ENCODE measurements at places on chromosomes 7 and 10.

GRCh38 chr10:132994185-132994796 lies 51.9 kb upstream of the CFAP46 start:
- no peak for DNase-seq

- DNase-seq: no peak
These were observed 81.1 kb upstream of the STEAP1B start for GRCh38 chr7:22581099-22581498.

GRCh38 chr10:35424680-35425285 lies 88.5 kb downstream of the CCNY start:
- no peak for DNase-seq

DNA sequence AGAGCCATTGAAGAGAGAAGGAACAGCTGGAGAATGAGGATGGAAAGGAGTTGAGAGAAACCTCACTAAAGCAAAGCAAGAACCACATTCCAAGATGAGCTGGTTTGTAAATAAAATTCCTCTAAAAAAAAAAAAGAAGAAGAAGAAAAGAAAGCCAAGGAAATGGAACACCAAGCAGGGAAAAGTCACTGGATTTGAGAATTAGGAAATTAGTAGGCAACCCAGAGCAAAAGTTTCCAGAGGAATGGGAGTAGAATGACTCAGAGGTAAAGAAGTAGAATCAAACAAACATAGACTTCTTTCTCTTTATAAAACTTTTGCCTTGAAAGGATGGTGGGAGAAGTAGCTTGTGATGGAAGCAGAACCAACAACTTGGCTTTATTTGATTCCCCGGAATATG lies 3.9 kb downstream of the CH25H start:
- no peak for DNase-seq

DNA sequence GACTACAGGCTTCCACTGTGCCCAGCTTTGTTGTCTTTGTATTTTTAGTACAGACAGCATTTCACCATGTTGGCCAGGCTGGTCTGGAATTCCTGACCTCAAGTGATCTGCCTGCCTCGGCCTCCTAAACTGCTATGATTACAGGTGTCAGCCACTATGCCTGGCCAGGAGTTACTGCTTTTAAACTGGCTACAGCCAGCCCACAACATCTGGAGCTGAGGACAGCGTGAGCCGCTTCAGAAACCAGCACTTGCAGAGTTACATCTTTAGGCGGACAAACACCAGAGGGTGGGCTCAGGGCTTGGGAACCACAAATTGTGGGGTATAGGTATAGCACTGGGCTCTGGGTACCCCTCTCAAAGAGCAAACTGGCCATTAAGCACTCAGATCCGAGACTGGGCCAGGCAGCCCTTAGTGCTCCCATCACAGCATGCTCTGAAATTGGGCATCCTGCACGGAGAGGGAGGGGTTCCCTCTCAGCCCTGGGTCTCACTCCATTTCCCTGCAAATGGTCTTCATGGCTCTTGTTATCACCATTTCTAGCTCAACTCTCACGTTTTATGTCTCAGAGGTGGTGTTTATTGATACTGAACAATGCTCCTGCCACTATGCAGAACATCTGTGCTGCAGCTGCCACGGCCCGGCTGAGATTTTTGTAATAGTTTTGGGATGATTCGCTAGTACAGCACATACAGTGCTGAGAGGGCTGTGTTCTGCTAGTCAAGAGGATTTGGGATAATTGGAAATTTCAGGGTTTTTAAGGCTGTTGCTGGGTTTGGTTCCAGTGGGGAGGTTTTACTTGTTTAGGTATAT lies 146.4 kb upstream of the LYZL2 start:
- no peak for DNase-seq

- no peak for DNase-seq
These were observed 12.7 kb upstream of the DNAJB12 start for GRCh38 chr10:72367301-72367960.

DNA sequence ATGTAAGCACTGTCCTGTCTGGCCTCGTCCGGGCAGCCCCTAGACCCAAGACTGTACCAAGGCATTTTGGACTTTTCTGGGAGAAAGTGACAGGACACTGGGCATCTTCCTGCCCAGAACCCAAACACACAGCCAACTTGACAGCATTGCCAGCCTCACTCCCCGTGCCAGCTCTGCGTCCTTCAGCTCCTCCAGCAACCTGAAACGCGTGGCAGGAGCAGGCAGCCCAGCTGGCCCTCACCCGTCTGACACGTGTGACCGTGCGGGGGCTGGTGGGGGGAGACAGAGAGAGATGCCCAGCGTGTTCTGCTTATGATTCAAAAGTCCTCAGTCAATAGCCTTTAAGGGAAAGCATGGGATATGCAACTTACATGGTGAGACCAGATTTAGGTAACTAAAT lies 50.3 kb upstream of the SLC29A3 start:
- no peak for DNase-seq

GRCh38 chr7:80070391-80070790 lies 64.2 kb upstream of the GNAI1 start:
- no peak for DNase-seq

- DNase-seq: no peak
These were observed 81.9 kb upstream of the C1GALT1 start for GRCh38 chr7:7100432-7100849.

DNA sequence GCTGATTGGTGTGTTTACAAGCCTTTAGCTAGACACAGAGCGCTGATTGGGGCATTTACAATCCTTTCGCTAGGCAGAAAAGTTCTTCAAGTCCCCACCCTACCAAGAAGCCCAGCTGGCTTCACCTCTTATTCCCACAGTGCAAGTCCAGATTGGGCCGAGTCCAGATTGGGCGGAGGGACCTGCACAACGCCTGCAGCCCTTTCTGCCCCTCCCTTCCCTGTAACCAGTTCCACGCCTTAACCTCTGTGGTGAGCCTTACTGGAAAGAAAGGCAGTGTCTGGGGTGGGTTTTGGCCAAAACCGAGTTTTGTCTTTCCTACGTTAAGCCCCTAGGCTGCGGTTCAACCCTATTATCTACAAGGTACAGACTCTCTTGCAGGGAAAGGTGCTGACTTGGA lies 268.7 kb downstream of the ZEB1 start:
- no peak for DNase-seq

DNA sequence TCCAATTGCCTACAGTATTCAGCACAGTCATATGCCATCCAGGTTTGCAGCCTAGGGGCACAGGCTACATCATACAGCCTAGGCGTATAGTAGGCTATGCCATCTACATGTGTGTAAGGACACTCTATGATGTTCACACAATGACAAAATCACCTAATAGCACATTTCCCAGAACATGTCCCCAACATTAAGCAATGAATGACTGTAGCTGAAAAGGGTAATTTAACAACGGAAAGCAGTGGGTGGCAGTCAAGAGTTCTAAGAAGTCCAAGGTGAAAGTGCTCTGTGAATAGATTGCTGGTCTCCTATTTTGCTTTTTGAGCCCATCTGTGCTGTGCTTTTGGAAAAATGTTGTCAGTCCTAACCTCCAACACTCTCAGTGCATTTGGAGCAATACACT lies 162.6 kb downstream of the KLF6 start:
- no peak for DNase-seq

- no peak for DNase-seq
These were observed 118.9 kb downstream of the CDK14 start for GRCh38 chr7:90715067-90715466.

- DNase-seq: no peak
These were observed 354.5 kb upstream of the ZMIZ1 start for GRCh38 chr10:78714225-78714624.

- no peak for DNase-seq
These were observed 20.7 kb upstream of the TSPAN13 start for GRCh38 chr7:16732828-16733227.

DNA sequence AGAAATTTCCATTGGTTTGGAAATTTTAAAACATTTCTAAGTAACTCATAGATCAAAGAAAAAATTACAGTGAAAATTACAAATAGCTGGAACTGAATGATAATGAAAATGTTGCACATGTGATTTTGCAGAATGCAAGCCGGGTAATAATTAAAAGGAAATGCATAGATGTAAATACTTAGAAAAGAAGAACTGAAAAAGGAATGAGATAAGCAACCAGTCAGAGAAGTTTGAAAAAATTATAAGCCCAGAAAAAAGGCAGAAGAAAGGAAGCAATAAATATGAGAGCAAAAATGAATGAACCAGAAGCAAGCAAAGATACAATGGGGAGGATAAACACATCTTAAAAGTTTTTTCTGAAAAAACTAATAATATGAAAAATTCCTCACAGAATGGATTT lies 3.2 kb upstream of the TMEM273 start:
- no peak for DNase-seq

DNA sequence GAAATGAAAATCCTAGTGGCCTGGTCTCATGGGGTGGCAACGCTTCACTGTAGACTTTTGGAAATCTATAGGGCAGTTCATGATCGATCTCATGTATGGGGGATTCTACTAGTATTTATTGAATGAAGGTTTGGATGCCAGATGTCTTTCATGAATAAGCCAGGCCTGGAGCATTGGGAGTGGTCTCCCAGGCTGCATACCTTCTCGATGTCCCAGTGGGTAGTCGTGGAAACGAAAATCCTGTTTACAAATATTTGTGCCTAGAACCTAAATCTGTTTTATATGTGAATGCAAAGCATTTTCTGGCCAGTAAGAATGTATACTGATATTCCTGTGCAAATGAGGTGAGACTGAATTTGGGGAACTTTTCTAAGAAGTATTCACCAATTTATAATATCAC lies 105.0 kb upstream of the C1QL3 start:
- DNase-seq: no peak

DNA sequence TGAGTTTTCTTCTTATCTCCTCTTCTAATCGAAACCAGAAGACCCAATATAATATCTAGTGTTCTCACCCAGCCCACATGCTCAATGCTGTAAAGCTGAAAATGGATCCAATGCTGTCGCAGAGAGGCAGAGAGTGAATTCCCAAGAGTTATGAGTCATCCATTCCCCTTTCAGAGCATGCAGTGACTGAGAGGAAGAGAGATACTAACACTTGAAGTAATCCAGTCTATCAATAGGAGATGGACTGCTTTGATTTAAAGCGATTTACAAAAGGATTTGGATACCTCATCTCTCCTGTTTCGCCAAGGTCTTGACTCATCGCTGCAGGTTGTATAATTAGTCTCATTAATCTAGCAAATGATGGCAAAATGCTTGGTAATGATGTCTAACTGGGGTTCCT lies 41.5 kb upstream of the PRKCQ start:
- no peak for DNase-seq

GRCh38 chr7:80348223-80348622 lies 163.6 kb downstream of the GNAT3 start:
- no peak for DNase-seq

GRCh38 chr7:123070702-123071286 lies 75.3 kb upstream of the TAS2R16 start:
- no peak for DNase-seq

GRCh38 chr7:150408393-150409299 lies 29.5 kb downstream of the ZNF775 start:
- peak; percentile 83 for DNase-seq

DNA sequence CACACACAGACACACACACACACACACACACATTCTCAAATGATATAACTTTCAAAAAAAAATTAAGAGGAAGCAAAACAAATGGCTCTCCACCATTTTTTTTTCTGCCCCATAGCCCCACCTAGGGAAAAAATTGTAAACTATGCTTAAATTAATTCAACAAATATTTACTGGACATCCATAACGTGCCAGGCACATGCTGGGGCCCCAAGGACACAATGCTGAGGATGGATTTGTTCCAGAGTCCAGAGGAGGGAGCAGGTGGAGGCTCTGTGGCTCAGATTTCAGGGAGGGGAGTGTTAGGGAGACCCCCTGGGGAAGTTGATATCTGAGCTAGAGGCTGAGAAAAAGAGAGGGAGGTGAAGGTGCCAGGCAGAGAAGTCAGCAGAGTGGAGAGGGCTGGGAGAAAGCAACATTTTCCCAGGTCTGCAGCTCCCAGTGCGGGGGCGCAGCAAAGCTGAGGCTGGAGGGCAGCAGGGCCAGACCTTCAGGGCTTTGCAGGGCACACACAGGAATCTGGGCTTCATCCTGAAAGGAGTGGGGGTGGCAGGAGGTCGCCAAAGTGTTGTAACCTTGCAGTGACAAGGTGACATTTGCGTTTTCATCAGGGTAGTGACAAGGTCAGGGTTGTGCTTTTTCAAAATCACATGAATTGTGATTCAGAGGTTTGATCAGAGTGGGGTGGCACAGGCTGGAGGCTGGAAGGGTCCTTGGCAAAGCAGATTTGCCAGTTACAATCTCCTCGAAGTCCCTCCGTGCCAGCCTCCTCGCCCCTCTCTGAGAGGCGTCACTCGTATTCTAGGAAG lies 261.6 kb downstream of the WDR11 start:
- DNase-seq: no peak

All from CD4-positive, alpha-beta T cell treated with Interleukin-15 for 1 hour (primary cell).